Immature natural killer cell (primary cell): ENCODE measurements at places on chromosomes 12 and 14.

DNA sequence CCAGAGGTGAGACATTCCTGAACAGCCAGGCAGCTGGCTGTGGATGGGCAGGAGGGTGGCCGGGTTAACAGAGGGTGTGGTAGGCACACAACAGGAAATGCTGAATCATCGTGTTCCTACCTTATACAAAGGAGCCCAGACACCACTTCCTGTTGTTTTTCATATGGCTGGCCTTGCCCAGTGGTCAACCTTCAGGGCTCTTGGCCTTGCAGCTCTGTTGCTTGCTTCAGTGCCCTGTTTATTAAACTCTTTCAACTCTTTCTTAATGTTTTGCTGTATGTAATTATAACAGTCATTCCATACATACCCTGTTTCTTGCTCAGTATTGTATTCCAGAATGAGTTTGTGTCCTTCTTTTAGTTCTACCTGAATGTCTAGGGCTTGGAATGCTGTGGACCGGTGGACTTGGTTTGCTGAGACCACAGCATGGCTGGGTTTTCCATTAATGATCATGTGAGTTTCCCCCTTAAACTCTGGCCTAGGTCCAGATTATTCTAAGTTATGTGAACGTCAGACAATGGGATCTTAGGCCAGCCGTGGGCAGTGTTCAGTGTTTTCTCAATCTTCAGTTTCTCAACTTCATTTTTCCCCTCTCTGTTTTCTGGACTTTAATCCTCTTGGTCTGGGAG is 11.9 kb downstream of the CFAP54 start:
- H3K36me3 ChIP-seq = no peaks in the 10 kb centered on the region
- DNase-seq = peak; percentile 52
- peaks cover 57% of the 10 kb centered on the region for H3K4me1 ChIP-seq
- H3K27ac ChIP-seq = peak overlapping the region; percentile 93
- H3K27me3 ChIP-seq = no peaks in the 10 kb centered on the region

GRCh38 chr14:105069871-105070759 is 4.9 kb upstream of the GPR132 start:
- no peak overlapping the region for H3K4me3 ChIP-seq
- peak overlapping the region; percentile 28 for H3K27ac ChIP-seq
- peaks cover 3% of the 10 kb centered on the region for H3K27me3 ChIP-seq
- DNase-seq = no peak

- no peak overlapping the region for H3K27ac ChIP-seq
- H3K4me3 ChIP-seq = peak overlapping the region; percentile 59
- peaks cover 20% of the 10 kb centered on the region for H3K4me1 ChIP-seq
- DNase-seq = no peak
- peaks cover 2% of the 10 kb centered on the region for H3K27me3 ChIP-seq
Measured at GRCh38 chr12:32534698-32535097, 135.3 kb downstream of the FGD4 start.

DNA sequence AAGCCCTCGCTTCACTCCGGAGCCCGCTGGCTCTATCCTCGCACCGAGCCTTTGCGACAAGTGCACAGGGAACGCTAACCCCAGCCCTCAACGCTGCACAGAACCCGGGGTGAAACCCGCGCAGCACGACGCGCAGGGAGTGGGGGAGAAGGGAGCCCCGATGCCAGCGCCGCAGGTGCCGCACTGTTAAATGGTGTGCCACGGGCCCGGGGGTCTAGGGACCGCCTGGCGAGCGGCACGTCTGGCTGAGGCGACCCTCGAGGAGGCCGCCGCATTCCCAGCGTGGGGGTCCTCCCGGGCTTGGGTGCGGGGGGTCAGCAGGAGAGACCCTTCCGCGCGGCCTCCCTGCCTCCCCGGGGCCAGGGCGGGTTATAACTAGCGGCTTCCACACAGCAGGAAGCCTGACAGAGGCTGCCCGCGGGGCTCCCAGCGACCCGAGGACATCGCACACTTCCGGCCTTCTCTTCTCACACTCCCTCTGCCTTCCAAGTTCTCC is 23.8 kb upstream of the LRTM2 start:
- peak overlapping the region; percentile 85 for H3K27ac ChIP-seq
- H3K4me1 ChIP-seq = peaks cover 16% of the 10 kb centered on the region
- peak; percentile 54 for DNase-seq
- H3K36me3 ChIP-seq = no peaks in the 10 kb centered on the region

DNA sequence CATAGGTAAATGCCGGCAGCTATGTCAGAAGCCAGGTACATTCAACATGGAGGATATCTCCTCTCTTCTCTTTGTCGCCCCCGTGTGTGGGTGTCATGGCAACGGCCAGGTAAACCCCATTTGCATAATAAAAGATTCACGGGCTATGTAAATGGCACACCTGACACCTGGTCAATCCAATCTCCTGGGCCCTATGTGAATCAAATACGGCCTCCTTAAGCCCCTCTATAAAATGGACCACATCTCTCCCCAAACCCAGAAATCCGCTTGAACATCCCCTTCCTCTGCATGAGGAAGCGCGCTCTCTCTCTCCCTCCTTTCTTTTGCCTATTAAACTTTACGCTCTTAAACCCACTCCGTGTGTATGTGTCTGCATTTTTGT is 363.7 kb downstream of the SOX5 start:
- no peak for DNase-seq
- H3K27ac ChIP-seq = no peak overlapping the region
- no peak overlapping the region for H3K4me3 ChIP-seq
- H3K27me3 ChIP-seq = no peaks in the 10 kb centered on the region

DNA sequence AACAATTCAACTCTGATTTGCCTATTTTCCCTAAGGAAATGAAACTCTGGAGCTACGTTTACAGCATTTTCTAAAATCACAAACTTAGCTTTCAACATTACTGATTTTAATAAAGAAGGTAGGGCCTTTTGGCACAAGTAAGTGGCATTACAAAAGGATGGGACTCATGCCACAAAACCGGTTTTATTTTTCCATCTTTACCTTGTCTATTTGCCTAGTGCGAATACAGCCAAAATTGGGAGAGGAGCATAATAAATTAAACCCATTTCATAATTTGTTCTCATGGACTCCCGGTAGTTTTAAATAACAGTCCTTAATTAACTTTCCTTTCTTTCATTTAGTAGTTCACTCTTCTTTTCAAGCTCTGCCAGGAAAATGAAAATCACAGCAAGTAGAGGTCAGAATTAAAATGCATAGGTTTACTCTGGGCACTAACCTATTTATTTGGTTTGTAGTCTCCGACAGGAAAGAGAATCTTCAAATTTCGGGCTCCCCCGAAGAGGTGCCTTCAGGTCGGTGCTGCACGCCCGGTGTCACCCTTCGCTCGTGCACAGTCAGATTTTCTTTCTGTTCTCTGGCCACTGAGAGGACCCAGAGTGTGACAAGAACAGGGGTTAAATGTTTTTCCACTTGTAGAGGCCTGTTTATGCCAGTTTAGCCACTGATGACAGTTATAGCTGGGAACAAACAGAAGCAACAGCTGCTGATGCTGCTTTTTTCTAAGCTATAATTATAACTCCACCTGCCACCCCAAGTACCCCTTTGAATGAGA is at the start of gene BEST3:
Gene BEST3 (minus strand): TSS at position 535 of the 772 bp plus-strand sequence. CDS start 1,505 bp downstream, outside the sequence.
- H3K36me3 ChIP-seq = no peaks in the 10 kb centered on the region
- DNase-seq = no peak
- peaks cover 4% of the 10 kb centered on the region for H3K27me3 ChIP-seq
- no peak within 1 kb of the TSS for H3K27ac ChIP-seq
- no peak within 1 kb of the TSS for H3K4me3 ChIP-seq

DNA sequence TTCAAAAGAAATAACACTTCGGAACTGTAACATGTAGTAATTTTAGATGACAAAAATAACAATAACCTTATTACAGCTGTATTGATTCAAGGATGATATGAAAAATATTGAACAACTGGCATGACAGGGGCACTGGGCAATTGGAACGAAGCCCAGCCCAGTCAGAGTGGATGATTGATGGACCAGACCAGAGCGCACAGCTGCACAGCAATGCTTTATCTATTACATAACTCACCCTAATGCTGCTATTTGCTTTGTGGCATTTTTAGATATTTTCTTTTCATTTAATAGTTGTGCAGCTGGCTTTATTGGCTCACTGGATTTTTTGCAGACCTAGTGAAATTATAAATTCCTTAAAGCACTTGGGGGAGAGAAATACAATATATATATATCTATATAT is 26.9 kb upstream of the FERMT2 start:
- H3K27me3 ChIP-seq = no peaks in the 10 kb centered on the region
- no peak overlapping the region for H3K27ac ChIP-seq
- no peaks in the 10 kb centered on the region for H3K36me3 ChIP-seq
- H3K4me3 ChIP-seq = no peak overlapping the region
- no peaks in the 10 kb centered on the region for H3K4me1 ChIP-seq

- no peak for DNase-seq
- no peak overlapping the region for H3K27ac ChIP-seq
- no peaks in the 10 kb centered on the region for H3K36me3 ChIP-seq
- H3K4me3 ChIP-seq = no peak overlapping the region
- H3K27me3 ChIP-seq = peaks cover 3% of the 10 kb centered on the region
Measured at GRCh38 chr12:74426091-74426490, 111.5 kb upstream of the ATXN7L3B start.

DNA sequence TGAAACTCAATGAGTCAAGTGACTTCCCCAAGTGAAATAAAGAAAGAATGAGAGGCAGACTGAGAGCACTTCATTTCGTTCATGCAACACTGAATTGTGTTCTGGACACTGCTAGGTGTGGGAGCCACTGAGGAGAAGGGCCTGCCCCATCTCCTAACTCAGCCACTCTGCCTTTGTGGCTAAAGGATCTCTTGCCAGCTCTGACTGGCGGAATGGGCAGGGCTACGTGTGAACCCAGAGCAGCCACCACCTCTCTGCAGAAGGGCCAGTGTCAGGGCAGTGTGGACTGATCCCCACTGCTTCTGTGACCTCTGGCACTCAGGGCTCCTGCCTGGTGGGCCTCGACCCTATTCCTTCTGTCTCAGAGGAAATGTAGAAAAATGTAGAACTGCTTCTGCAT is 46.5 kb upstream of the GZMB start:
- peak overlapping the region; percentile 94 for H3K4me3 ChIP-seq
- DNase-seq = peak; percentile 46
- peaks cover 12% of the 10 kb centered on the region for H3K27me3 ChIP-seq
- peaks cover 6% of the 10 kb centered on the region for H3K36me3 ChIP-seq
- peaks cover 90% of the 10 kb centered on the region for H3K4me1 ChIP-seq

DNA sequence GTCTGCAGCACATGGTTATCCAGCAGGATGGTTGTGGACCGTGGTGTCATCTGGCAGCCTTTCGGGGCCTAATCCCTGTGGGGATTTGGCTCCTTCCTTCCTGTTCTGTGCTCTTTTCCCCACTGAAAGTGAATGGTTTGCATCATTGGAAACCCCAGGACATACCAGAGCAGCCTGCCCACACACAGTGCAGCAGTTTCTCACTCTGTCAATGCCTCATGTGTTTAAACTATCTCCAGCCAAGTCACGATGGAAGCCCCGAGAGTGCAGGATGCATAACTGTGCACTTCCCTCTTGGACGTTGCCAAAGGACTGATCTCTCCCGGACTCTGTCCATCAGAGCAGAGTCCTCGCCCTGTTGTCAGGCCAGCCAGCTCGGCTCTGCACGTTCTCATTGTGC is 29.0 kb upstream of the AMN start:
- peaks cover 20% of the 10 kb centered on the region for H3K36me3 ChIP-seq
- no peaks in the 10 kb centered on the region for H3K4me1 ChIP-seq
- H3K27ac ChIP-seq = no peak overlapping the region
- no peaks in the 10 kb centered on the region for H3K27me3 ChIP-seq
- H3K4me3 ChIP-seq = no peak overlapping the region

- H3K27me3 ChIP-seq = peaks cover 4% of the 10 kb centered on the region
- no peaks in the 10 kb centered on the region for H3K36me3 ChIP-seq
- H3K4me3 ChIP-seq = no peak overlapping the region
- H3K27ac ChIP-seq = no peak overlapping the region
- no peak for DNase-seq
Measured at GRCh38 chr12:5633106-5633505, 201.2 kb downstream of the NTF3 start.

- DNase-seq = no peak
- H3K27me3 ChIP-seq = peaks cover 7% of the 10 kb centered on the region
- peak overlapping the region; percentile 81 for H3K4me3 ChIP-seq
- H3K4me1 ChIP-seq = peaks cover 38% of the 10 kb centered on the region
Measured at GRCh38 chr12:53098354-53098981, 1.0 kb downstream of the IGFBP6 start.

GRCh38 chr12:106139422-106140171 is 843 bp upstream of the NUAK1 start:
- no peaks in the 10 kb centered on the region for H3K36me3 ChIP-seq
- no peak overlapping the region for H3K27ac ChIP-seq
- H3K27me3 ChIP-seq = peaks cover 10% of the 10 kb centered on the region
- peak overlapping the region; percentile 48 for H3K4me3 ChIP-seq

DNA sequence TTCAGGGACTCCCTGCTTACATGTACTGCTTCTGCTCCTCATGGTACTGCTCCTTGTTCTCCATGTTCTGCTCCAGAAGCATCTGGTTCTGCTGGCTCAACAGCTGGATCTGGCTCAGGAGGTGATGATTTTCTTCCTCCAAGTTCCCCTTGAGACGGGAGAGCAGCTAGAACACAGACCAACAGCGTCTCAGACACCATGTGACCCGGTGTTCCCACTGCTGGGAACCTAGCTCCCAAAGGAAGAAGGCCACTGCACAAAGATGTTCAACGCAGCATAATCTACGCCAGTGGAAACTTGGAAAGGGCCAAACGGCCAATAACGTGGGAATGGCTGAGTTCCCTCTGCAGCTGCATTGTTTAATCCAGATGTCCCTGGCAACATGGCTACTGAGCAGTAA is 49.6 kb upstream of the GPR68 start:
- H3K27ac ChIP-seq = peak overlapping the region; percentile 34
- peaks cover 14% of the 10 kb centered on the region for H3K4me1 ChIP-seq
- DNase-seq = no peak
- peaks cover 77% of the 10 kb centered on the region for H3K27me3 ChIP-seq
- H3K36me3 ChIP-seq = peaks cover 6% of the 10 kb centered on the region

DNA sequence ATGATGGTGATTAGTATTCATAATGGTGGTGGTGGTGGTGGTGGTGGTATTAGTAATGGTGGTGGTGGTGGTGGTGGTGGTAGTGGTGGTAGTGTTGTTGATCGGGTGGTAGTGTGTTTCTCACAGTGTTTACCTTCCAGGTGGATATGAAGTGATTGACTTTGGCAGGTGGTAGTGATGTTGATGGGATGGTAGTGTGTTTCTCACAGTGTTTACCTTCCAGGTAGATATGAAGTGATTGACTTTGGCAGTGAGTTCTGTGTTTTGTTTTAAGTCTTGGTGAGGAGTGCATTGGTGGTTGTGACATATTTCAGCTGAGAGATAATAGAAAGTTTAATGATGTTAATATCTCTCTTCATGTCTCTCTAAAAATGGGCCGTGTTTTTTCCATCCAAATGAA is 189.4 kb downstream of the TMTC2 start:
- H3K27me3 ChIP-seq = peaks cover 1% of the 10 kb centered on the region
- no peak for DNase-seq
- no peak overlapping the region for H3K27ac ChIP-seq

- no peak overlapping the region for H3K27ac ChIP-seq
- H3K36me3 ChIP-seq = peaks cover 41% of the 10 kb centered on the region
- H3K4me1 ChIP-seq = no peaks in the 10 kb centered on the region
- DNase-seq = no peak
Measured at GRCh38 chr14:63598807-63599206, 42.9 kb downstream of the WDR89 start.

GRCh38 chr14:49971156-49972130 is 78.6 kb downstream of the ARF6 start:
- peak overlapping the region; percentile 98 for H3K27ac ChIP-seq
- peak; percentile 39 for DNase-seq
- H3K36me3 ChIP-seq = peaks cover 5% of the 10 kb centered on the region
- H3K27me3 ChIP-seq = no peaks in the 10 kb centered on the region
- peak overlapping the region; percentile 76 for H3K4me3 ChIP-seq
- peaks cover 36% of the 10 kb centered on the region for H3K4me1 ChIP-seq
